Activated CD4-positive, alpha-beta memory T cell treated with anti-CD3 and anti-CD28 coated beads for 36 hours (primary cell): ENCODE measurements at places on chromosomes 6 and 20. TPM values are rescaled to one million over a fixed set of nuclear protein-coding genes. Genes with fewer than 3 reads are reported as not detected.
A peak's percentile ranks its signal among the peaks of the same experiment; 100 is the strongest.

DNA sequence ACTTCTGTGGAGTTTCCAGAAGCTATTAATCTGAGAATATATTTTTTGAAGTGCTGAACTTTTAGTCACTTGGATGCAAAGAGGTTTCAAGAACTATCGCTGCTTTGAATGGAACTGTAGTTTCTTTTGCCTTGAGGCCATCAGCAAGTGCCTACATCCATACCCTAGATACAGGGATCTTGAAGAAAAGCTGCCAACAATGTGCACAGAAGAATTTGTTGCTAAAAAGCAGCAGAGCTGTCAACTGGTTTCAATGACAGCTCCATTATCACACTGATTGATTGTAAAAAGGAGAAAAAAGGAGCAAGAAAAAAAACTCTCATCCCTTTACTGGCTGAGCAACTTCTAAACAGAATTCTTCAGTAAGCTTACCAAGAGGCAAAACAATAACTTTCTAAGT, 251.0 kb upstream of the NRSN1 start:
- no peak overlapping the region for H3K4me3 ChIP-seq
- no peak for DNase-seq
- H3K27me3 ChIP-seq, result no peaks in the 10 kb centered on the region
- no peaks in the 10 kb centered on the region for H3K4me1 ChIP-seq
- no peak overlapping the region for H3K27ac ChIP-seq
- no peaks in the 10 kb centered on the region for H3K36me3 ChIP-seq

DNA sequence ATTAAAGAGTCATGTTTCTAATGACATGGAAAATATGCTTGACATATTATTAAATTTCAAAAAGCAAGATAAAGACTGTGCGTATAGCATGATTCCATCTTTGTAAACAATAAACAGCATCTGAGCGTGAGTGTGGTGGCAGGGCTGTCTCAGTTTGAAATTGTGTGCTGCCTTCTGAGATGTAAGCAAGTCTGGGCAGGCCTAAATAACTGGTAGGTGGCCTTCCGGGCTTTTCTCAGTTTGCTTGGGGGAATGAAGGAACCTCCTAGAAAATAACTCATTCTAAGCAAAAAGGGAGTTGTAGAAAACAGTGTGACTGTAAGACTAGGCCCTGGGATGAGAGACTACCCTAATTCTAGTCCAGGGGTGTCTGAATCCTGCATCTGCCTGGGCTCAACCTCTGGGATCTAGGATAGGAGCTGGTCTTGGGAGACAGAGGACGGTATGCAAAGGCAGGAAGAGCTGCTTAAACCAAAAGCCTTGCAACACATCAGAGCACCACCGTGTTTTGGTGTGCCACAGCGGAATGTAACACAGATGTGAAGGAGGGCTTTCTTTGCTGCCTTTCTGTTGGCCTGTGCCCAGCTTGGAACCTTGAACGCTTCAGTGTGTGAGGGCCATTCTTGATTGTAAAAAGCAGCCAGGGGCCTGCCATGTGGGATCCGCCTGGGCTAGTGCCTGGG, 63.5 kb upstream of the L3MBTL3 start:
- no peak for DNase-seq
- no peaks in the 10 kb centered on the region for H3K4me1 ChIP-seq
- no peaks in the 10 kb centered on the region for H3K36me3 ChIP-seq
- H3K4me3 ChIP-seq, result no peak overlapping the region
- no peak overlapping the region for H3K27ac ChIP-seq

DNA sequence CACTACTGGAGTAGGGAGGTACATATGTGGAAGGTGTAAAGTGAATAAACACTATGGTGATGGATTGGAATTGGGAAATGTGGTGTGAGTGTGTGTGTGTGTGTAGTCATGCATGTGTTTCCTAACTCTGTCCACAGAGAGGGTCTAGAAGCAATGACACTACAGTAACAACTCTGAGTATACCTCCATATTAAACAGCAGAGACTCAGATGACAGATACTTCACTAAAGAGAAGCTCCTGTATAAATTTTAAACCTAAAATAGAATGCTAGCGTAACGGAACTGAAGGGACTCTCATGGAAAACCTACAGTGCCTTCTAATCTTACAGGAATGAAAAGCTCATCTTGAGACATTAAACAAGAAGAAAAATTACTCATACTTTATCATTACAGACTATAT, 150.5 kb downstream of the SLC16A10 start:
- H3K36me3 ChIP-seq, result no peaks in the 10 kb centered on the region
- H3K27ac ChIP-seq, result no peak overlapping the region
- no peak for DNase-seq
- no peaks in the 10 kb centered on the region for H3K27me3 ChIP-seq
- H3K4me3 ChIP-seq, result no peak overlapping the region
- H3K4me1 ChIP-seq, result no peaks in the 10 kb centered on the region

- H3K4me1 ChIP-seq, result peaks cover 88% of the 10 kb centered on the region
- H3K27me3 ChIP-seq, result no peaks in the 10 kb centered on the region
- no peak for DNase-seq
- H3K27ac ChIP-seq, result peak overlapping the region; percentile 64
- H3K4me3 ChIP-seq, result no peak overlapping the region
Measured at GRCh38 chr6:111717621-111718020, 111.9 kb upstream of the TRAF3IP2 start.

- no peaks in the 10 kb centered on the region for H3K27me3 ChIP-seq
- no peak overlapping the region for H3K27ac ChIP-seq
- DNase-seq, result no peak
- no peak overlapping the region for H3K4me3 ChIP-seq
- H3K4me1 ChIP-seq, result no peaks in the 10 kb centered on the region
Measured at GRCh38 chr6:82083646-82084045, 163.9 kb downstream of the IBTK start.

- no peak for DNase-seq
- H3K27me3 ChIP-seq, result peaks cover 6% of the 10 kb centered on the region
- no peaks in the 10 kb centered on the region for H3K4me1 ChIP-seq
- no peak overlapping the region for H3K4me3 ChIP-seq
- no peak overlapping the region for H3K27ac ChIP-seq
- no peaks in the 10 kb centered on the region for H3K36me3 ChIP-seq
Measured at GRCh38 chr6:161434350-161434749, 160.5 kb upstream of the AGPAT4 start.

DNA sequence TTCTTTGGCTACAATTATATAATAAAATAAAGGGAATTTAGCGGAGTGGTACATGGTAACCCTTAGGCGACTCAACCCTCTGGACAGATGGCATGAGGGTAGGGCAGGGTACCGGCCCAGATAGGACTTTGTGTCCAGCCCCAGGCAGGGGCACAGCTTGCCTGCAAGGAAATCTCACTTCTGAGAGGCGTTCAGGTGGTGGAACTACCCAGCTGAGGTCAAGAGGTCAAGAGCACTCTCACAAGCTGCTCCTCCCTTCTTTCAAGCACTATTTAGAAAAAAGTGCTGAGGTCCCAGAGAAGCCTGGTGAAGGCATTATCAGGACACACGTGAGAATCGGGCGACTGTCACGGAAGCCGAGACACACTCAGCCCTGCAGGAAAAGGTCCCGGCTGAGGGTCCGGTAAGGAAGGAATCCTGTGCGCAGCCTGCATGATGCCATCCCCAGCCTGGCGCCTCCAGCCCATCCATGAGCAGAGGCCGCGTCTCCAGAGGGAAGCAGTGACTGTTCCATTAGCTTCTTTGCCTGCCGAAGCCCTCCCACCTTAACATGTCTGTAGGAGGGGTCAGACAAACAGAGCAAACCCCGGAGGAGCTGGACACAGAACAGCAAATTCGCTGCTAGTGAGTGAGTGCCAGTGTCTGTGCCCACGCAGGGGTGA, 54.8 kb downstream of the WDR27 start:
- no peak overlapping the region for H3K27ac ChIP-seq
- no peak for DNase-seq
- no peaks in the 10 kb centered on the region for H3K4me1 ChIP-seq
- no peaks in the 10 kb centered on the region for H3K27me3 ChIP-seq

DNA sequence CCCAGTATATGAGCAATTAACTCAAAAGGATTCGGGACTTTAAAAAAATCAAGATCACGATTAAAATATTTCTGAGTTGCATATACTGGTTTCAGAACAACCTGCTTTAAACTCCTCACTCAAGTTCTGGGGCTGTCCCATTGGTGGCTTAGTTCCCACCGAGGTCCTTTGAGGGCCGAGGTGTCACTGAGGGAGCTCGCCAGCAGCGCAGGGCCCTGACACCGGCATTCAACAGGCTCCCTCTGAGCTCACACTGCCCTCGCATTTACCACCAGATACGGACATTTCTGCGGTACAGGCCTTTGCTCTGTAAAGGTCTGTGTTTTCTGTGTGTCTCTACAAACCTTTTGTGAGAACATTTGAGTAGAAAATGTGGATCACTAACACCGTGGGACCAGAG, 24.4 kb upstream of the BNIP5 start:
- H3K36me3 ChIP-seq, result no peaks in the 10 kb centered on the region
- no peak for DNase-seq
- no peak overlapping the region for H3K27ac ChIP-seq
- H3K4me3 ChIP-seq, result no peak overlapping the region

DNA sequence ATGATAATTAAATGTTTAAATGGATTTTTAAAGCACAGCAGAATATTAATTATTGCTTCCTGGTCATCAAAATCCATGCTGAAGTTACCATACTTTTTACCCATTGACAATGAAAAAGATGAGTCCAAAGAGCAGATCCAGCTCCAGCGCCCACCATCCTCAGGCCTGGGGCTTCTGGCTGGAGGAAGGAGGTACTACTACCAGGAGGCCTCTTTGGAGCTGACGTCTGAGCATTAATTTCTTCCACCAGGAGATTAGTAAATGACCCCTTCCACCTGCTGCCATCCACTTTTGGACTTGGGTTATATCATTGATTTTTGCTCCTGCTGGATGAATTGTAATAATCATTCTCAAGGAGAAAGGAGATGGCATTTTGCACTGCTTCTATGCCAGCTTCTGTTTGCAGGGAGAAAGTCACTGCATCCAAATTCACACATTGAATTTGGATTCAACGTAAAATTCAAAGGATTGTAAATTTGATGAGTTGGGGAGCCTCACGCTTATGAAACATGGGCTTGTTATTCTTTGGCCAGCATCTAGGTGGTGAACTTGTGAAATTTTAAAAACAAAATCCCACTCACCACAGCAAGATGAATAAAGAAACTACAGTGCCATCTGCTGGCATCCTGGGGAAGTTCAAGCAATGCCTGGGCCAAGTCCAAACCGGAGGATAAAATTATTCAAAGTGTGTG, 121.8 kb downstream of the SASH1 start:
- no peak overlapping the region for H3K27ac ChIP-seq
- peaks cover 10% of the 10 kb centered on the region for H3K27me3 ChIP-seq
- no peaks in the 10 kb centered on the region for H3K4me1 ChIP-seq
- no peaks in the 10 kb centered on the region for H3K36me3 ChIP-seq
- H3K4me3 ChIP-seq, result no peak overlapping the region
- DNase-seq, result peak; percentile 67

Gene CSNK2B
- total RNA-seq, result 227 TPM

Gene TREM2
- total RNA-seq, result not detected
